ENCODE measurements at places on chromosomes 5 and 9.

DNA sequence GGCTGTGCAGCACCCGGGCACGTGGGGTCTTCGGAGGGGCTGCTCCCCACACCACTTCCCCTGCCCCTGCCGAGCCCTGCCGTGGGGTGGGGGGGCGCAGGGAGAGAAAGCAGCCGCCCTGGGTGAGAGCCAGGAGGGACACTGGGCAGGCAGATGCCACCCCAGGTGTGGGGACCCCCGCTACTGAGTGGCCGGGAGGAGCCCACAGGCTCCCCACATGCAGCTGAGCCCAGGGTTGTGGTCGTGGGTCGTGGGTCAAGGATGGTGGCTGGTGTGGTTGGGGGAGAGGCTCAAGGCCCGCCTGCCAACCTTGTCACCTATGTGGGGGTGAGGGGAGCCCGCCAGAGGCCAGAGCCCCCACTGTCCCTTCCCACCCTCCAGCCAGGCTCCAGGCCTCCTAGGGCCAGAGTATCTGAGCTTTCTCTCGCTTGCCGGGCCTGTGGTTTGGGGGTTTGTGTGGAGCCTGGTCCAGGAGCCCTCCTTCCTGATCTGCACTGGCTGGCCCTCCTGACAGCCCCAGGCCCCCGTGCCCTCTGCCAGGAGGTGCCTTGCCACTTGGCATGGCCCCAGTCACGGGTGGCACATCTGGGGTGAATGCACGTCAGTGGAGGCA is 35.5 kb downstream of the EXOC3 start:
- DNase-seq: no peak

- no peak for DNase-seq
Measured at GRCh38 chr5:138700581-138701362, 52.5 kb upstream of the CTNNA1 start.

- DNase-seq: no peak
Measured at GRCh38 chr9:7802666-7803065, 3.1 kb upstream of the DMAC1 start.

DNA sequence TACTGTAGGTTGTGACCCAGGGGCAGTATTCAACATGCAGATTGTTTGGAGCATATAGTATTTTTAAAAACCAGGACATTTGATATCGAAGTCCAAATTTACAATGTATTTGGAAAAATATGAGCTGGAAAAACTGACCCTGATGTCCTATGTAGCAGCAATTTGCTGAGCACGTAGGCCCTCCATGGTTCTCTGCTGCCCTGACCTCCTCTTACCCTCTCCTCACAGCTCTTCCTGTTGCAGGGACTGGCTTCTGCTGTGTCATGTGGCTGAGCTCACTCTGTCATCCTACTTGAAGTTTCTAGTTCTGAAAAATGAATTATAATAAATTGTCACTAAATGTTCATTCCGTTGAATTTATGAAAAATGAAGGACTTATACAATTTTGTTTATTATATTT is 4.1 kb upstream of the ASPN start:
- DNase-seq: no peak

DNA sequence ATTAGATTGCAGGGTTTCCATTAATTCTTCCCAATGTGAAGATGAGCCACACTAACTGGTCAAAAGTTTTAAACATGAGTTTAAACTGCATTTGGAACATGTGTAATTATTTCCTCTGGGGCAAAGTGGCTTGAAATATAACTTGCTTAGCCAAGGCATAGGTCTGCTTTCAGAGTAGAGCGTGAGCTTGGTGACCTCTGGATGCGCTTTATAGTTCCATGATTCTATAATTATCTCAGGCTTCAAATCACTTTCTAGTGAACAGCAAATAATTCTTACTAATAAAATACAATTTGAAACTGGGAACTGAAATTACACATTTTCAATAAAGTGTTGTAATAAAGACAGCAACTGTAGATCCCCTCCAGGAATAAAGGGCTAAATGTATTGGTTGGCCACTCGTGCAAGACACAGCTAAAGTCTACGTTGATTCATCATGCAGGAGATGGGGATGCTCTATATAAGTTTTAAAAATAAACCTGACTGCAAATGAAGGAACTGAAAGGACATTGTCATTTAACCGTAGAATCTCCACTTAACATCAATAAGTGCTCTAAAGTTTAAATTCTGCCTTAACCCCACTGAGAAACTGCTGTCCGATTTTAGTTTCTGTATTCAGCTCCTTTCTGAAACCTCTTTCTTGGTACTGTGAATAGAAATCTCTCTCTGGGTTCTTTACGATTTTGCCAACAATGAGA is 460.0 kb downstream of the PSAT1 start:
- no peak for DNase-seq

DNA sequence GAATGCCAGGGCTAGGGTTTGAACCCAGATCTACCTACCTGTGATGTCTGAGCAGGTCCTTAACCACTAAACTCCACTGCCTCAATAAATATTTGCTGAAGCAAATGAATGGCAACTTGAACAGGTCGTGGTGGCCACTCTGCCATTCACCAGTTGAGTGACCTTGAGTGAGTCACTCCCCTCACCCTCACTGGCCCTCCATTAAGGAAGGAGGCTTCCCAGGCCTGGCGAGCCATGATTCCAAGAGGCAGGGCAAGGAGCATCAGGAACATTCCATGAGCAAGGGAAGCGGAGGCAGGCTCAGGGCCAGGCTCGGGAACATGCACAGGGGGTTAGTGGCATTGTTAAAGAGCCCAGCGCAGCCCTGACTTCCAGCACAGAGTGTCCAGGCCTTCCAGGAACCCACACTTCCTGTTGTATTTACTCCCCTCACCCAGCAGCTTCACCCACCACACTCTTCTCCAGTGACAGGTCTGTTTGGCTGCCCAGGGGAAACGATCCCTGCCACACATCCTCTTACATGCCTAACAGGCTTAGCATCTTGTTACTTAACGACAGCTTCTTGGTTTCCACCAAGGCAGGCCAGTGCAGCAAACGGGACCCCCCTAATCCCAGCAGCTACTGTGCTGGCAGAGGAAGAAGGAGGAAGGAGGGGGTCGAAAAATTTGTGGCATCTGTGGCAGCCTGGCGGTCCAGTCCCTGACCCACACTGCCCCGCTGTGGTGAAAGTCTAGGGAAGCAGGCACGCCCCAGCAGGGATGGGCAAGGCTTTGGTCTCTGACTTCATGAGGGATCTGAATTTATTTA is 43.7 kb upstream of the TTC1 start:
- DNase-seq: no peak

- DNase-seq: no peak
Measured at GRCh38 chr9:114097613-114098020, 1.5 kb downstream of the KIF12 start.

DNA sequence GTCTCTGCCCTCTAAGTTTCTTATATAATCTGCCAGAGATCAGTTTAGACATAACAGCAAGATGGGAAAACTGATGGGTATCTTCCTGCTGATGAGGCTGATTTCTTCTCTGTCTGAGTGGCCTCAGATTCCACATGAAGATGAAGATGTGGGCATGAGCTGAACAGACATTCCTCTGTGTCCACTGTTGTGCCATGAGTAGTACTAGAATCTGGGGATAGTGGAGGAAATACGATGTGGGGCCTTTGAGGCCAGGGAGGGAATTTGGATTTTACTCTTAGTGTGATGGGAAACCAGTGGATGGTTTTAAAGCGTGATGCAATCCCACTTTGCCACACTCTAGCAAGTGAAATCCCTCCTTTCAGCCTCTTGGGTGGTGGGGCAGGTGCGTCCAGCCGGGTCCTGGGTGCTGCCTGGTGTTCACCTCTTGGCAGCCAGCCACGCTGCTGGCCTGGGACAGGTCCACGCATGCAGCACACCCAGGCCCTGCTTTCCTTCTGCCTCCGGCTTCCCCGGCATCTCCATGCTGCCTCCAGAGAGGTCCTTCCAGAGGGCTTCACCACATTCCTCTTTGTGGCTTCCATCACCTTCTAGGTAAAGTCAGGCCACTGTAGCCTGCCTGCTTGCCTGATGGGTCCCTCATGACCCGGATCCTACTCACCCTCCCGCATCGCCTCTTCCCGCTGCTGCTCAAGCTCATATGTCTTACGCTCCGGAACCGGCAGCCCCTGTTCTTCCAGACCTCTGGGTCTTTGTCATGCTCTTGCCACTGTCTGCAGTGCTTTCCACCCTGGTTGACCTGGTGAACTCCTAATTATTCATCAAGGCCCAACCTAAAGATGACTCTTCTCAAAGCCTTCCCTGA is 28.1 kb upstream of the SH3PXD2B start:
- DNase-seq: no peak

DNA sequence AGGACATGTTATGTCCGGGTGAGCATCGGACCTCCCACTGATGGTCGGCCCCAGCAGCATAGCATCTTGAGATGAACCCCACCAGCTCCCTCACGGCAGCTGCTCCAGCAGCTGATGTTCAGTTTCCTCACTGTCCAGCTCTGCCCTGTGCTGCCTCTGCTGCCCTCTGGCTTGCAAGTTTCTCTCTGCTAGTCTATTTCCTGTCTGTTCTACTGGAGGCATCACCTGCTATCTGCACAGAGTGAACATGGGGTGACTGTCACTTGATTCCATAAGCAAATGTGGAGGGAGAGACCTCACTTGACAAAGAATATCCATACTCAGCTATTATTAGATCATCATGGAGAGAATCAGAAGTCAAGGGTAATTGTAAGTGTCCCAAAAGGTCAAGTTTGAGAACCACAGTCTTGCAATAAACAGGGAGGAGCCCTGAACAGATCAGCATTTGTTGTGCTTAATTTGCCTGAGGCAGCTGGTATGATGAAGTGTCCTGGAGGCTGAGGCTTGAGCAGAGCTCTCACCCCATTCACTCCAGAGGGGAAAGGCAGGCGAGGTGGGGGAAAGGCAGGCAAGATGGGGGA is 702.8 kb downstream of the SEMA5A start:
- DNase-seq: no peak

GRCh38 chr9:125612616-125613015 is 94.4 kb downstream of the MAPKAP1 start:
- DNase-seq: no peak

GRCh38 chr5:14400085-14400484 is 181.5 kb upstream of the OTULINL start:
- no peak for DNase-seq

GRCh38 chr5:16863469-16863946 is 72.6 kb downstream of the MYO10 start:
- DNase-seq: no peak

GRCh38 chr5:117455236-117456233 is 880.9 kb upstream of the SEMA6A start:
- DNase-seq: no peak

Data from activated gamma-delta T cell treated with anti-CD3 and anti-CD28 coated beads, Interleukin-2, amount 50 U/mL, for 16 hours (primary cell).